ENCODE measurements at places on chromosomes 1 and 21. TPM values are rescaled to one million over a fixed set of nuclear protein-coding genes. Genes with fewer than 3 reads are reported as not detected.

GRCh38 chr1:41758904-41759548 lies 159.7 kb downstream of the HIVEP3 start:
- H3K27ac ChIP-seq, result no peak overlapping the region
- peaks cover 7% of the 10 kb centered on the region for H3K36me3 ChIP-seq
- H3K4me1 ChIP-seq, result peaks cover 27% of the 10 kb centered on the region
- no peak overlapping the region for H3K4me3 ChIP-seq
- DNase-seq, result no peak

GRCh38 chr1:92085727-92086126 lies 5.6 kb downstream of the BTBD8 start:
- H3K4me3 ChIP-seq, result no peak overlapping the region
- no peaks in the 10 kb centered on the region for H3K27me3 ChIP-seq
- no peak for DNase-seq
- peaks cover 12% of the 10 kb centered on the region for H3K36me3 ChIP-seq
- peaks cover 6% of the 10 kb centered on the region for H3K4me1 ChIP-seq

The LCE3D gene
- not detected for total RNA-seq

DNA sequence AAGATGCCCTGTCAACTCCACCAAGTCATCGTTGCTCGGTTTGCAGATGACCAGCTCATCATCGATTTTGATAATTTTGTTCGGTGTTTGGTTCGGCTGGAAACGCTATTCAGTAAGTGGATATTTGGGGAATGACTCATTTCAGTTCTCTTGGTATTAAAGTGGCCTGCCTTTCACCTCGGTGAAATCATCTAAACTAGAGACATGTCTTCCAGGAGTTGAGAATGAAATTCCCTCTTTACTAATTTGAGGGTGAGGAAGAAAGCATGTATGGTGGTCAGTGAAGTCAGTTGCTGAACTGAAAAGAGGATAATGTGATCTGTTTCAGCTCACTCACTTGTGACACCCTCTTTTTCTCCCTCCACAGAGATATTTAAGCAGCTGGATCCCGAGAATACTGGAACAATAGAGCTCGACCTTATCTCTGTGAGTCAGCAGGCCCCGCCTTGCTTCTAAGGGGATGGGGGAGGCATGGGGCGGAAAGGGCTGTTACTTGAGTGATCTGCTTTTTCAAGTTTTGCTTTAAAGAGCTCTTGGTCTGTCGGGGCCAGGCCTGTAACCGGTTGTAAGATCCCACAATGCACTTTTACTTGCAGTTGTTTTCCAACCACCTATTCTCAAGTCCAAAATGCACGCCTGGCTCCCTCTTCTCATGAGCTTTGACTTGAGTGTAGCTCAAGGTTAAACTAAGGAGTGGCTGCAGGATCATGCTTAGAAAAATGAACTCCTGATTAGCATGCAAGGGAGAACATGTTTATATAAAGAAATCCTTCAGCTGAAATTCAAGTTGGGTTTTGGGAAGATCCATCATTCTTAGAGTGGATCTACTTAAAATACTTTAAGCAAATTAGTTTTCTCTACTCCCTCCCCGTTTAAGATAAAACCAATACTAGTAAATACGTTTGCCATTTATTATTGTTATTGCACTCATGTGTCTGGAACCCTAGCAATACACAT lies 59.8 kb downstream of the CAPN2 start:
- DNase-seq, result no peak
- H3K36me3 ChIP-seq, result peaks cover 67% of the 10 kb centered on the region
- no peak overlapping the region for H3K4me3 ChIP-seq
- H3K27ac ChIP-seq, result peak overlapping the region; percentile 30

The NBPF10 gene
- 4.2 TPM for total RNA-seq

The S100A16 gene
- not detected for total RNA-seq

- no peaks in the 10 kb centered on the region for H3K4me1 ChIP-seq
- DNase-seq, result no peak
- H3K27ac ChIP-seq, result no peak overlapping the region
- no peaks in the 10 kb centered on the region for H3K36me3 ChIP-seq
- peaks cover 6% of the 10 kb centered on the region for H3K27me3 ChIP-seq
- H3K4me3 ChIP-seq, result no peak overlapping the region
These were observed 329.5 kb downstream of the SIPA1L2 start for GRCh38 chr1:232300466-232300865.

DNA sequence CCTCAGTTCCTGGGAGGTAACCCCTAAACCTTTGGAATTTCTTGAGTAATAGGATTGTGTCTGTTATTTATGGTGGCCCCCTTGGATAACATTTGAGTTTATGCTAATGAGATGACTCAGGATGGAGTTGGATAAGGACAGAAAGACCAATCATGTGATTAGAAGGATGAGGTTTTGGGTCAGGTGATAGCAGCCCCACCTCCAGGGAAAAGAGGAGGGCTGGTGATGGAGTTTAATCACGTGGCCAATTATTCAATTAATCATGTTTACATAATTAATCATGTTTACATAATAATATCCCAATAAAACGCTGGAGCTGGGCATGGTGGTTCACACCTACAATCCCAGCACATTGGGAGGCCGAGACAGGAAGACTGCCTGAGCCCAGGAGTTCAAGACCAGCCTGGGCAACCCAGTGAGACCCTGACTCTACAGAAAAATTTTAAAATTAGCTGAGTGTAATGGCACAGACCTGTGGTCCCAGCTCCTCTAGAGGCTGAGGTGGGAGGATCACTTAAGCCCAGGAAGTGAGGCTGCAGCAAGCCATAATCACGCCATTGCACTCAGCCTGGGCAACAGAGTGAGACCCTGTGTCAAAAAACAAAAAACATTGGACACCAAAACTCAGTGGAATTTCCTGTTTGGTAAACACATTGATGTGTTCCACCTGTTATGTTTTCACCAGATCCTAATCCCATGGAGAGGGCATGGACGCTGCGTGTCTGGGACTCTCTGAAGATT lies 73.3 kb downstream of the NUP210L start:
- H3K27ac ChIP-seq, result no peak overlapping the region
- no peak overlapping the region for H3K4me3 ChIP-seq
- H3K36me3 ChIP-seq, result peaks cover 4% of the 10 kb centered on the region

DNA sequence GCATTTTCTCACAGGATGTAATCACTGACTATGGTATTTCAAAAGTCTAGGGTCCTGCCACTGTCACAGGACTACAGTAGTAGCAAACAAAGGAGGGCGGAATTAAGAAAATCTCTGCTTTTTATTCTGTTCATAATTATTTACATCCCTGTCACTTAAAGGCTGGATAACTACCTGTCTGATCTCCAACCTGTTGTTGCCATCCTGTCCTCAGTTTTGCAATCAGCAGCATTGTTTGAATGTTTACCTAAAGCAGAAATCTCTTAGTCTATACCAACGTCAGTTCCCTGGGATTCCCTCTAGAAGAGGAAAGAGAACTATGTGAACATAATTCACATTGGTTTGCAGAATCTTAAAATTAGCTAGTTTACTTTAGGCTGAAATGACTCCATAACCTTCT lies 218.5 kb downstream of the PBX1 start:
- peaks cover 3% of the 10 kb centered on the region for H3K4me1 ChIP-seq

- H3K27ac ChIP-seq, result no peak overlapping the region
- H3K4me1 ChIP-seq, result no peaks in the 10 kb centered on the region
- DNase-seq, result no peak
These were observed 48.4 kb downstream of the MAB21L3 start for GRCh38 chr1:116159611-116160010.

The PAPPA2 gene
- not detected for total RNA-seq

- no peak overlapping the region for H3K27ac ChIP-seq
- H3K4me1 ChIP-seq, result peaks cover 17% of the 10 kb centered on the region
- H3K36me3 ChIP-seq, result no peaks in the 10 kb centered on the region
- DNase-seq, result no peak
- H3K27me3 ChIP-seq, result peaks cover 65% of the 10 kb centered on the region
These were observed 1.3 kb downstream of the TTLL7 start for GRCh38 chr1:83997631-83998030.

The LCK gene
- 221 TPM for total RNA-seq

GRCh38 chr1:66282343-66282852 lies 251.6 kb upstream of the SGIP1 start:
- H3K4me1 ChIP-seq, result peaks cover 69% of the 10 kb centered on the region
- peak; percentile 60 for DNase-seq
- H3K36me3 ChIP-seq, result peaks cover 4% of the 10 kb centered on the region
- H3K27ac ChIP-seq, result peak overlapping the region; percentile 86

The HYI gene
- 22.6 TPM for total RNA-seq

Data from activated T-helper 2 cell treated with anti-CD3 and anti-CD28 coated beads, Interferon-gamma antibody, Interleukin-2, Interleukin-4, amounts not matched to agents 10 μg/mL and 5 μg/mL and 100 μg/mL, durations not matched to agents 14 hours and 24 hours and 36 hours (primary cell).